ENCODE measurements at places on chromosomes 16 and 17. TPM values are rescaled to one million over a fixed set of nuclear protein-coding genes. Genes with fewer than 3 reads are reported as not detected.

- no peak for DNase-seq
Observed at GRCh38 chr17:10156948-10157607, 41.3 kb downstream of the GAS7 start.

DNA sequence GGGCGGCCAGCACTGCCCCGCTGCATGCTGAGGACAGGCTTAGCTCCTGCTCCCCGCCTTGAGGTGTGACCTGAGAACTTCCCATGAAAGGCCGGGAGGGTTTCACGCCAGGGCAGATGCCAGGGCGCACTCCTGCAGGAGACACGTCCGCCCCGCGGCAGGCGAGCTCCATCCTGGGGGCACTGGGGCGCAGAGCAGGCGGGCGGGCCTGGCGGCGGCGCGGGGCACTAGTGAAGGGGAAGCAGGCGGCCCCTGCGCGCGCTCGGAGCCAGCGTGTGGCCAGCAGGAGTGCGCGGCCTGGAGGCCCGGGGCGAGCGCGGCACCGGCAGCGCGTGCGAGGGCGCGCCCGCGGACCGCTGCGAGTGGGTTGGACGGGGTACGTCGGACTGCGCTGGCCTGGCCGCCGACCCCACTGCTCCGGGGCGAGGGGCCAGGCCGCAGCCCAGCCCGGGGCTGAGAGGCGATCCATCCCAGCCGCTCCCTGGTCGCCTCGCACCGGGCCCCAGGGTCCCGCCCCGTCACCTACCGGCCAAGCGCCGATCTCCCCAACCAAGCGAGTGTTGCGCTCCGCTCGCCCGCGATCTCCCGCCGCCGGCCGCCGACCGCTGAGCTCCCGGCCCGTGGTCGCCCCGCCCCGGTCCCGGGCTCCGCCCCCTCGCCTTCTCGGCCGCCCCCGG lies at the start of gene MAP3K14:
Gene MAP3K14 (minus strand): TSS at position 587 of the 677 bp plus-strand sequence. CDS start 26,275 bp downstream, outside the sequence.
- DNase-seq: no peak

- no peak for DNase-seq
Observed at GRCh38 chr16:79535130-79535529, 65.4 kb downstream of the MAF start.

DNA sequence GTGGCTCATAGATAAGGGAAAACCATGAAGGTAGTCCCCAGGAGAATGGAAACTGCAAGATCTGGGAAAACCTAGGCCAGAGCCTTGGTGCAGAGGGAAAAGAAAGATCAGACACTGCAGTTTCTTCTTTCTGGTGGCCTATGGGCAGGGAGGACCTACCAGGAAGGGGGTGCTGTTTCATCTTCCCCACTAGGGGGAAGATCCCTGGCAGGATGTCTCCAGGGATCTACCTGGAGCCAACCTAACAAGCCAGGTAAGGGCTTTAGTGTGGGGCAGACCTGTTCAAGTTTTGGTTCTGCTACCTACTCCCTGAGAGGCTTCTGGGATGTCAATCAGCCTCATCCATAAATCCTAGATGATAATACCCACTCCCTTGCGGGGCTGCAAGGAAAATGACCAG lies 21.4 kb downstream of the TOM1L2 start:
- DNase-seq: no peak

DNA sequence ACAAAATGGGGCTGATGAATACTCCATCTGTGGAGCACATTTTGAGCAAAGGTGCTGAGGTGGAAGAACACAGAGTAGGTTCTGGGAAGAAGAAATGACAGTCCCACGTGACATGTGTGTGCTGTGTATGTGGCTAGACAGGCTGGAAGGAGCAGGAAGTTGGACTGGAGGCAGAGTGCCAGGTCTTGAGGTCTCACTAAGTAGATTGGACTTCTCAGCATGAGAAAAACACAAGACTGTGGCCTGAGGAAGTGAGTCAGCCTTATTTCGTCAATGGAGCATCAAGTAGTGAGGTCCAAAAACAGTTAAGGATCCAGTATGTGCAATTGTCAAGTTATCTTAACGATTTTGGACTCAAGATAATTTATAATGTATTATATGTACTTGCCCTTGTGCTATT lies 736.5 kb downstream of the KCNJ2 start:
- DNase-seq: no peak

DNA sequence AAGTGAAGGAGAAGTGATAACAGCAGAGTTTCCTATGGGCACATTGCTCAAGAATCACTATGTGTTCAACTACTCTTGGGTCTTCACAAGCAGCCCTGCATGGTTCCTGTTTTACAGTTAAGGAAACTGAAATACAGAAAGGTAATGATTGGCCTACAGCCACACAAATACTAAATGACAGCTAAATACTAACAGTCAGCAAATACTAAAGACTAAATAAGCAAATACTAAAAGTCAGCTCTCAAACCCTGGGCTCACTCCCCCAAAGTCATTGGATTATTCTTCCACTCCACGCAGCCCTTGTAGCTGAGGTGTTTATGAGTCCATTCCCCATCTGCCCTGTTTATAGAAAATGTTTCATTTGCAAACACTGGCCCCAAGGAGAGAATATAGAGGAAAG lies 372.7 kb upstream of the CDH11 start:
- no peak for DNase-seq

The GGT6 gene
- total RNA-seq: not detected

The CASKIN2 gene
- 40.0 TPM for total RNA-seq

The PITPNM3 gene
- total RNA-seq: 0.44 TPM

The KRT32 gene
- 0.72 TPM for total RNA-seq

Measured in Panc1 (cell line).